ENCODE measurements at places on chromosomes 3 and 15.

- no peak for DNase-seq
Measured at GRCh38 chr3:112734171-112734570, 93.2 kb upstream of the CCDC80 start.

GRCh38 chr3:114743746-114744485 is 403.2 kb downstream of the ZBTB20 start:
- DNase-seq = no peak

- no peak for DNase-seq
Measured at GRCh38 chr15:29089731-29090616, 179.6 kb downstream of the NSMCE3 start.

- no peak for DNase-seq
Measured at GRCh38 chr15:101210466-101210865, 41.4 kb downstream of the CHSY1 start.

DNA sequence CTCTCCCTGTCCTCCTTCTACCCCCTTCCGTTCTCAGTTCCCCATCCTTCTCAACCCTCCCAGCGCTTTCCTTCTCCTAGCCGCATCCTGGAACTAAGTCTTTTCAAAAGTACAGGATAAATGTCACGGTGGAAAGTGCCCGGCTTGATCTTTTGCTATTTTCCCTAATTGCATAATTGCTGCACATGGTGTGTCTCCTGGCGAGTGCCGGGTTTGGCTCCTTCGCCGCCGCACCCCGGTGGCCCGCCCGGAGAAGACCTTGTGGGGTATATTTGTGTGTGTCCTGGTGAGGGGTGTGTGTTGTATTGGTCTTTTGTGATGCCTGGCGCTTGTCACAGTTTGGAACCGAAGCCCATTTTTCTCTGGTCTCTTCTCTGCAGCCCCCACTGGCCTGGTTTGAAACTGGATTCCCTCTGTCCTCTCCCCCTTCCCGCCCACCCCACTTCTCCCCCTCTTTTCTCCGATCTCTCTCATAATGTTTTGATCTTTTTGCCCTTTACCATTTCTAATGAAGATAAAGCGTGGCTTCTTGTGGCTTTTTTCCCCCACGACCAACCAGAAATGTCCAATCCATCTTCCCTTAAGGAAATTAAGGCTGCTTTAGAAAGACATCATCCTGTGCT is 692 bp downstream of the UBE2E2 start:
- DNase-seq = peak; percentile 30

GRCh38 chr15:85624291-85624801 is 170.4 kb downstream of the KLHL25 start:
- DNase-seq = no peak

- DNase-seq = peak; percentile 90
Measured at GRCh38 chr3:184472723-184473428, 88.7 kb upstream of the EPHB3 start.

GRCh38 chr15:101613130-101614000 is 38.8 kb downstream of the TM2D3 start:
- DNase-seq = no peak

DNA sequence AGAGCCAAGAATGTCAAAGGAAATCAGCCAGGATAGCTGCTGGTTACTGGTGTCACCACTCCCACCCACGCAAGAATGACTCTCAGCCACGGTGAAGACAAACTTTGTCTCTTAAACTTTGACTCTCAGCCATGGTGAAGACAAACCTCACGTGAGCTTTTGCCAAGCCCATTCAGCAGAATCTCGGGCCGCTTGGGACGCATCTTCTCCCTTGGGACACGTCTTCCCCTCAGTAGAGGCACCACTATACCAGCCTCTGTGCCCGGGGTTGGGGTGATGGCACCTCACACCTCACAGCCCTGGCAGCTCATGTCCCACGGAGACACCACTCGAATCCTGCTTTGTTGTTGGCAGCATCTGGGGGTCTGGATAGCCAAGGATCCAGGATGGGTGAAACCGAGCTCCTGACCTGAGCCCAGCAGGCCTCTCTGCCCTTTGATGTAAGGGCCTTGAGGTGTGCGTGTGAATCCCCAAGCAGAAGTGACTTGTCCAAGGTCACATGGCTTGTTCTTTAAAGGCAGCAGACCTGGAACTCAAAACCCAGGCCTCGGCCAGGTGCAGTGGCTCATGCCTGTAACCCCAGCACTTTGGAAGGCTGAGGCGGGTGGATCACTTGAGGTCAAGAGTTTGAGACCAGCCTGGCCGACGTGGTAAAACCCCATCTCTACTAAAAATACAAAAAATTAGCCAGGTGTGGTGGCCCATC is 21.8 kb downstream of the RBPMS2 start:
- DNase-seq = no peak

DNA sequence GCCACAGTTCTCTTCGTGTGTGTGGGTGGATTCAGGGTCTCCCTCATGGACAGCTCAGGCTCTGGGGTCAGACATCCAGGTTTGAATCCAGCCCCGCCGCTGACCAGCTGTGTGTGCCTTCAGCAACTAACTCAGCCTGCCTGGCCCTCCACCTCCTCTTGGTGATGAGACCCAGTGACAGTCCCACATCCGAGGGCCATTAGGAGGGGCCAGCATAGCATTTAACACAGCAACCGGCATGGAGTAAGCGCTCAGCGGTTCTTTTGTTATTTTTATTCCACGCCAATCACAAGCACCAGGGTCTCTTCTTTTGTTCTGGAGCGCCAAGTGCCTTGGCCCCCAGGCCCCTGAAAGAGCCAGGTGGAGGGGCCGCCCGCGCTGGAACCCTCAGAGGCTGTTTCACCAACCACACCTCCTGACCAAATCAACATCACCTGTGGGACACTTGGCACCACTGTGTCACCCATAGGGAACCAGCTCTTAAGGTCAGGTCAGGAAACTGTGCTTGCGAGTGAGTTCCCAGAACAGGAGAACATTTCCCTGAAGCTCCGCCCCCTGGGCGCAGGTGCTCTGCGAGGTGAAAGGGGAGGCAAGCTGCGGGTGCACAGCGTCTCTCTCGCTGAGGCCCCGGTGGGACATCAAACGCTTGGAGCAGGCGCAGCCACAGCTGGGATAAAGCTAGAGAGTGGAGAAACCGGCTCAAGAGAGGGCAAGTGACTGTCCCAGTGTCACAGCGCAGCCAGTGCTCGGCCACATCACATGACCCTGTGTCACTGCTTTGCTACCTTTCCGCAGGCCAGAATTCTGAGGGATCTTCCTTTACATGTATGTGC is 311.3 kb downstream of the UACA start:
- no peak for DNase-seq

GRCh38 chr3:142243134-142243533 is 17.7 kb upstream of the GK5 start:
- no peak for DNase-seq

GRCh38 chr3:111784001-111784400 is 75.1 kb upstream of the PHLDB2 start:
- no peak for DNase-seq

DNA sequence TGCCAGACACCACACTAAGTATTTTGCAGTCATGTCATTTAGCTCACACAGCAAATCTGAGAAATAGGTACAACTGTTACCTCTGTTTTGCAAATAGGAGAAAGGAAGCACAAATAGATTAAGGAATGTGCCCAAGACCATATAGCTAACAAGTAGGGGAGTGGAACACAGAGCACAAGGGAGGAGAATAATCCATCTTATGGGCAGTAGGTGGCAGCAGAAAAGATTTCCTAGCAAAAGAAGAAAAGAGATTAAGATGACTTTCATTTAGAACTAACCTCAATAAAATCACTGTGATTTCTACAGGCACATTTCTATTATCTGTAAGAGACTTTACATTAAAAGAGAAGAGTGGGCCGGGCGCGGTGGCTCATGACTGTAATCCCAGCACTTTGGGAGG is 49.1 kb downstream of the NR1I2 start:
- DNase-seq = no peak

- DNase-seq = no peak
Measured at GRCh38 chr3:142884531-142884930, 4.4 kb downstream of the PCOLCE2 start.

- no peak for DNase-seq
Measured at GRCh38 chr3:108302570-108302969, 6.2 kb downstream of the HHLA2 start.

- DNase-seq = no peak
Measured at GRCh38 chr3:81841540-81841939, 80.1 kb upstream of the GBE1 start.

GRCh38 chr3:111541911-111542483 is at the start of gene CD96:
TSS of gene CD96 (plus strand) at chr3:111542197. CDS start at chr3:111542249, 52 bp downstream.
- no peak for DNase-seq

GRCh38 chr3:54347933-54348332 is 225.6 kb downstream of the CACNA2D3 start:
- DNase-seq = no peak

- no peak for DNase-seq
Measured at GRCh38 chr3:154598166-154598565, 168.2 kb upstream of the GPR149 start.

GRCh38 chr3:188863999-188864406 is 307.8 kb upstream of the TPRG1 start:
- DNase-seq = no peak

- DNase-seq = no peak
Measured at GRCh38 chr3:181974198-181974597, 262.5 kb downstream of the SOX2 start.

GRCh38 chr3:53823026-53823955 is 22.9 kb downstream of the CHDH start:
- peak; percentile 70 for DNase-seq

DNA sequence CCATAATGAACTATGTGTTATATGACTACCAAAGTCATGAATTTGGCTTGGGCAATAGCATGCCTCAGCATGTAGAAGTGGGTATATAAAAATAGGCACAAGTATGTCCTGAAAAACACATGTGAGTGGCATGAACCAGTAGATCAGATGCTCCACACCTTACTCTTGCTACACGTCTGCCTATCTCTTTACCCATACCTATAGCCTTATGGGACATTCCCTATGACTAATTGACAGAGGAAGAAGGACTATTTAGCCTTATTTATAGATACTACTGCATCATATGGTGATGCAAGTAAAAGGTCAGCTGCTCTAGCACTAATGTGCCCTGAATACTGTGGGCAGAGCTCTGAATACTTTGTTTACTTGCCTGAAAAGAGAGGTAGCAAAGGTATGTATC is 81.0 kb upstream of the ZPLD1 start:
- no peak for DNase-seq

DNA sequence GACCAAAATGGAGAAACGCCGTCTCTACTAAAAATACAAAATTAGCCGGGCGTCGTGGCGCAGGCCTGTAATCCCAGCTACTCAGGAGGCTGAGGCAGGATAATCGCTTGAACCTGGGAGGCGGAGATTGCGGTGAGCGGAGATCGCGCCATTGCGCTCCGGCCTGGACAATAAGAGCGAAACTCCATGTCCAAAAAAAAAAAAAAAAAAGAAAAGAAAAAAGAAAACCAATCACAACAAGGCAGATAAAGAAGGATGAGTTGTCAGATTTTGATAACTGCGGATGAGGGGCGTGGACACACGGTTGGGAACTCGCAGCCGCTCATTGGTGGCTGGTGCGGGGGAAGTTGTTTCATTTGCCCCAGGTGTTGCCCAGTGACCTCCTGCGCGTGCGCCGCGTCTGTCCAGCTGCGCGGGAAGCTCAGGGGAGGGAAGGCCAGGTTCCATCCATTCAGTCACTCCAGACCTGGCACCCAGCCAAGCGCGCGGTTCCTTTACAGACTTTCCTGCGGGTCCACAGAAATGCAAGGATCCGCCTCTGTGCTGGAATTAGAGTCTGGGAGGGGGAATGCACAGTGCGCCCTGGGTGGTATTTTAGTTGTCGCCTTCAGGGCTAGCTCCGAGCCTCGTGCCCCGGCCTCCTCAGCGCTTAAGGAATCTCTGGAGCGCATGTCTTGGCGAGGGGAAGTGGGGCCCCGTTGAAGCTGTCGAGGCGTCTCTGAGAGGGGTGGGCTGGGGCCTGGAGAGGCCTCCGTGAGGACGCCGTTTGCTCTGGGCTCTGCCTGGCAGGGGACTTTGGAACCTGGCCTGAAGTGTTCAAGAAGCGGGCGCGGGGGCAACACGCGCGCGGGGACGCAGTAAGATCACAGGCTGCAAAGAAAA is 708 bp upstream of the GCHFR start:
- DNase-seq = peak; percentile 58

- no peak for DNase-seq
Measured at GRCh38 chr15:82768414-82769054, 37.3 kb downstream of the FSD2 start.

DNA sequence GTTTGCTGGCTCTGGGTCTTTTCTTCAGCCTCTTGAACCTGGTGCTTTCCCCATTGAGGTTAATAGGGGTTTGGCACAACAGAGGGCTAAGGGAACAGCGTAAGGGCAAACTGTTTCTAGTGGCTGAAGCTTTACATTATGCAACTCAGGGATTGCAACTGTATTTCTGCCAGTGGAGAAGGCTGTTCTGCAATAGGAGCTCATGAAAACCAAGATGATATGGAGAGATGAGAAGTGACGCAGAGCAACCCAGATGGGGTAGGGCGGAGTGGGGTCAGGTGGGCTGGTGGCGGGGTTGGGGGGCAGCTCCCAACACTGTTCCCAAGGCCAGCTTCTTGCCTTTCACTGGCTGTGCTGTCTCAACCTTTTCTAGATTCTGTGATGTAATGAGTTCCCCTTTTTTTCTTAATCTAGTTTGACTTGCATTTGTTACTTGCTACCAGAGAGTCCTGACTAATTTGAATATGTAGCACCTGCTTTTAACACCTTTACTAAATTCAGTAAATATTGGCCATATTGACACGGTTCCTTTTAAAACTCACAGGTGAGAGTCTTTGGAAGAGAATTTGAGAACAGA is 7.2 kb downstream of the GXYLT2 start:
- DNase-seq = no peak

- DNase-seq = no peak
Measured at GRCh38 chr3:134607054-134608022, 43.5 kb downstream of the KY start.

GRCh38 chr3:66572938-66573710 is 72.3 kb upstream of the LRIG1 start:
- DNase-seq = no peak

GRCh38 chr15:81948222-81948621 is 97.6 kb downstream of the MEX3B start:
- no peak for DNase-seq

DNA sequence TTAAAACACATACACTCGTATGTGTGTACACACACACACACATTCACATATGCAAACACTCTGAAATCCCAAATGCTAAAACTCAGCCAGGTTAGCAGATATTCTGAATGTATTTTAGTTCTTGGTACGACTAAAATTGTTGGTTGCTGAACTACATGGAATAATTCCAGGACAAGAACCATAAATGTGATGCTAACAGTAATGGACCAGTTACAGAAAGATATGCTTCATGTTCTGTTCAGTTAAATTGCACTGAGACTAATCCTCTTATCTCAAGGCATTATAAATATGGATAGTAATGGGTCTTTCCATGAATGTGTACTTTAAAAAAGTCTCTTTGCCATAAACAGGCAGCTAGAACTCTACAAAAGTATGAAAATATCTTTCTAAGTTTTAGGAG is 113.3 kb downstream of the FRMD4B start:
- no peak for DNase-seq

- no peak for DNase-seq
Measured at GRCh38 chr15:70362886-70363285, 265.2 kb upstream of the TLE3 start.

- no peak for DNase-seq
Measured at GRCh38 chr3:11607816-11608215, 35.9 kb downstream of the VGLL4 start.
